ENCODE measurements at places on chromosomes 16 and 17.

DNA sequence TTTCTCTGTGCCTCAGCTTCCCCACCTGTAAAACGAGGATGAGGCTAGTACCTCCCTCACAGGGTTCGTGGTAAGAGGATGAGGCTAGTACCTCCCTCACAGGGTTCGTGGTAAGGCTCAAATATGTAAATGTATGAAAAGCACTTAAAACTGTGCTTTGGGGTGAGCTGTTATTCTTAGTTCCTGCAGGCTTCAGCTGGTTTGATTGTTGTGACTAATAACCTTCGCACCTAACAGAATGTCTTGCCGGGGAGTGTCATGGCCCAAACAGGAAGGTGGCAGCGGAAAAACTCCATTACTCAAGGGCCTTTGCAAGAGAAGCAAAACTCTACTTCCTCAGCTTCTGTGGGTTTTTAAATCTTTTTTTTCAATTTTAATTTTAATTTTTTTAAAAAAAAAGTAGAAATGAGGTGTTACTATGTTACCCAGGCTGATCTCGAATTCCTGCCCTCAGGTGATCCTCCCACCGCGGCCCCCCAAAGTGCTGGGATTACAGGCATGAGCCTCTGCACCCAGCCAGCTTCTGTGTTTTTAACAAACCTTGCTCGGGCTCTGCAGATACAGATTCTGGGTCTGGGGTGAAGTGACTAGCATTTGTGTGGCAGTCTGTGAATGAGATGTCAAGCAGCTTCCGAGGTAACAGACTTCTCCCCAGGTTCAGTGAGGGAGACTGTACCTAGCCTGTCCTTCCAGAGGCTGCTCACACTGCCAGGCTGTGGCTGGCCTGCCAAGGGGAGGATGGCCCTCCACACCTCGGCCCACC, 103.0 kb downstream of the RAB11FIP4 start:
- peak; percentile 67 for DNase-seq

DNA sequence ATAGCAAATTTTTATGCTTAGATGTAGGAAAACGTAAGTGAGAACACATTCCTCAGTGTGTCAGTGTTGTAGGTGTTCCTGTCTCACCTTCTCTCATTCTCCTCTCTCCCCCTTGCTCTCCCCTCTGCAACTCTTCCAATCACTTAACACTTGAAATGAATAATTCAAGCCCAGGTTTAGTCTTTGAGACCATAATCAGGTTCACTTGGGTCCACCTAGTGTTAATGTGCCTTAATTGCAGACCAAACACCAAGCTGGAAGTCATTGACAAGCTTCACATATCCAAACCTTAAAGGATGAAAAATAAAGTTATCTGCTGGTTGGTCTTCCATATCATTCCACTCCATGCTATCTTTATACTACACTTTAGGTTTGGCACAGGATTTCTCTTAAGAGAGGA, 37.0 kb downstream of the STXBP4 start:
- peak; percentile 15 for DNase-seq

GRCh38 chr17:60604686-60605334, 4.8 kb downstream of the PPM1D start:
- peak; percentile 73 for DNase-seq

- DNase-seq, result no peak
These were observed 72.6 kb upstream of the METRNL start for GRCh38 chr17:83006515-83007455.

GRCh38 chr17:51050291-51051033, 70.2 kb downstream of the SPAG9 start:
- DNase-seq, result peak; percentile 87

GRCh38 chr17:14427900-14428647, 127.2 kb downstream of the HS3ST3B1 start:
- DNase-seq, result no peak

GRCh38 chr17:4108397-4108796, 34.4 kb downstream of the ZZEF1 start:
- DNase-seq, result no peak

- DNase-seq, result no peak
These were observed 2.5 kb downstream of the TLCD3B start for GRCh38 chr16:30028438-30029076.

DNA sequence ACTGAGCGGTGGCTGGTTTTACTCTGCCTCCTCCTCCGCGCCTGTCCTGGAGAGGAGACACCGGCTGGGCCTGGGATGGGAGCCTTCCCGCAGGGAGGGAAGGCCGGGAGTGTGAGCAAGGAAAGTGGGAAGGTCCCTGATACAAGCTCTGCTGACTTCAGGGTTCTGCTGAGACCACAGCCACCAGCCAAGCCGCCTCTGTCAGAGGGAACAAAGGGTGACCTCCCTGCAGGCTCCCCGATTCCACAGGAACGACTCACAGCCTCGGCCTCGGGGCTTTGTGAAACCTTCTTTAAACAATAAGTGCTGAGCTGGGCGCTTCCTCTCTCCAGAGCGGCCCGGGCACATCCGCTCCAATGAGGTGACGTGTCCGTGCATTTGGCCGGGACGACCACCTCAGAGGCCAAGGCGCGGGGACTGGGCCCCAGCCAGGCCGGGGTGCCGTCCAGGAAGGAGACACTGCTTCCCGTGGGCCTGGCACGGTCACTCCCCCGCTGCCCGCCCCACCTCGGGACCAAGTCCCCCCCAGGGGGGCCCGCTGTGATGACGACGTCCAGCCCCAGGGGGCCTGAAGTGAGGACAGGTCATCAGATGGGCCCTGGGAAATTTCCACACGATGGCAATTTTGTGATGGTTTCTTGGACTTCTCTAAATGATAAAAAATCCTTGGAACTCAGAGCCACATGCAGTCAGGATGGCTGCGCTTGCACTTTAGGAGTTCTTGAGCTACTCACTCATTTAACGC, 11.8 kb upstream of the CIBAR2 start:
- peak; percentile 71 for DNase-seq

GRCh38 chr17:12180644-12181261, 160.1 kb downstream of the MAP2K4 start:
- DNase-seq, result peak; percentile 24

All from mammary epithelial cell (primary cell).